ENCODE measurements at places on chromosomes 5 and 9. TPM values are rescaled to one million over a fixed set of nuclear protein-coding genes. Genes with fewer than 3 reads are reported as not detected.

Gene HACD4
- total RNA-seq: 0.94 TPM

Gene LPAR1
- 26.4 TPM for total RNA-seq

Gene MEIKIN
- 1.7 TPM for total RNA-seq

Gene ZNF474
- 1.2 TPM for total RNA-seq

Gene TMEM215
- total RNA-seq: 1.1 TPM

Gene SKIC3
- total RNA-seq: 216 TPM

Gene GOLM1
- total RNA-seq: 75.5 TPM

Gene FGFR4
- total RNA-seq: 1.6 TPM

Gene SLC2A6
- total RNA-seq: 17.2 TPM

Gene IL17B
- total RNA-seq: not detected

Gene FOXD4L5
- total RNA-seq: 0.47 TPM

All from occipital lobe (tissue), 3 donors.